ENCODE measurements at places on chromosomes 4 and X.

GRCh38 chr4:39464886-39465501, 6.1 kb downstream of the LIAS start:
- DNase-seq: no peak

DNA sequence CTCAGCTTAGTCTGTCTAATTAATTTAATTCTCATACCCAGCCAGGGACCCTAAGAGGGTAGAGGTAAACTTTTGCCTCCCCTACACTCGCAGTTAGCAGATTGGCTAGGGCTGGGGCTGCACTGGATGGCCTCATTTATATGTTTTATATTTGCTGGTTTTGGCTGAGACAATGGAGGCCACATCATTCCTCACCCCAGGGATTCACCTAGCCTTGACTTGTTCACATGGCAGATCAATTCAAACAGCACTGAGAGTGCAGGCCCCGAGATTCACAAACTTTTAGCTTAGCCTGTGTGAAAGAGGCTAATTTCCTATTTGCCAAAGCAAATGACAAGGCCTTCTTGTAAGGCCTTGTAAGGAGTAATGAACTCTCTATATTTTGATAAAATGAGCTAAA, 844.4 kb downstream of the ARAP2 start:
- no peak for DNase-seq

DNA sequence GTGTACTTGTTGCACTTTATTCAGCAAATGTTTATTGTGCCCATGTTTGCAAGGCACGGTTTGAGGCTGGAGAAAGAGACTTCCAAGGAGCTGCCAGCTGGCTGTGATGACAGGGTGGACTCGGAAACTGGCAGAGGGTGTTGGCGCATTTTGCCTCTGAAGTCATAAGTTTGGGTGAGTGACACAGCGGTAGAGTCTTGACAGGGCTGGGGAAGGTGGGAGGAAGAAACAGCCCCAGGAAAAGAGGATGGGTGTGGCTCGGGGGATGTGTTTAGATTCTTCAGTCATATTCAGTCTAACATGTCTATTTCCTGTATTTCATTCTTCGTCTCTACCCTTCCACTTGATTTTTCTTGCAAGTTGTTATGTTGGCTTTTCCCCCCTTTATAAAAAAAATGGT, 77.0 kb upstream of the STOX2 start:
- DNase-seq: no peak

DNA sequence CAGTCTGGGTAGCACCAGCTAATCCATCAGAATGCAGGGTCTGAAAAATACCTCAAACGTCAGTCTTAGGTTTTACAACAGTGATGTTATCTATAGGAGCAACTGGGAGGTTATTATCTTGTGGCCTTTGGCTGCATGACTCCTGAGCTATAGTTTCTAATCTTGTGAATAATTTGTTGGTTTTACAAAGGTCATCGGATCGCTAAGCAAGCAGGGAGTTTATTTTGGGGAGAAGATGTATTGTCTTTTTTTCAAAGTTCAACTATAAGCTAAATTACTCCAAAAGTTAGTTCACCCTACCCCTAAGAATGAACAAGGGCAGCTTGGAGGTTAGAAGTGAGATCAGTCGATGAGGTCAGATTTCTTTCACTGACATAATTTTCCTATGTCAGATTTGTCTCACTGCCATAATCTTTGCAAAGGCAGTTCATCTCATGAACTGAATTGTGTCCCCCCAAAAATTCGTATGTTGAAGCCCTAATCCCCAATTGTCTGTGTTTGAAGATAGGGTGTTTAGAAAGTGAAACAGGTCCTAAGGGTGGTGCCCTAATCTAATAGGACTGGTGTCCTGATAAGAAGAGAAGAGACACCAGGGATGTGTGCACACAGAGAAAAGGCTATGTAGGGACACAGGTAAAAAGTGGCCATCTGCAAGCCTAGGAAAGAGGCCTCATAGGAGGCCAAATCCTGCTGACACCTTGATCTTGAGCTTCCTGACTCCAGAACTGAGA, 175.8 kb upstream of the GALNT7 start:
- no peak for DNase-seq

- no peak for DNase-seq
These were observed 127.5 kb downstream of the PJA1 start for GRCh38 chrX:69037786-69038185.

GRCh38 chr4:147461161-147461560, 19.7 kb upstream of the EDNRA start:
- DNase-seq: no peak

GRCh38 chrX:107673933-107674479, 45.7 kb downstream of the PRPS1 start:
- no peak for DNase-seq

DNA sequence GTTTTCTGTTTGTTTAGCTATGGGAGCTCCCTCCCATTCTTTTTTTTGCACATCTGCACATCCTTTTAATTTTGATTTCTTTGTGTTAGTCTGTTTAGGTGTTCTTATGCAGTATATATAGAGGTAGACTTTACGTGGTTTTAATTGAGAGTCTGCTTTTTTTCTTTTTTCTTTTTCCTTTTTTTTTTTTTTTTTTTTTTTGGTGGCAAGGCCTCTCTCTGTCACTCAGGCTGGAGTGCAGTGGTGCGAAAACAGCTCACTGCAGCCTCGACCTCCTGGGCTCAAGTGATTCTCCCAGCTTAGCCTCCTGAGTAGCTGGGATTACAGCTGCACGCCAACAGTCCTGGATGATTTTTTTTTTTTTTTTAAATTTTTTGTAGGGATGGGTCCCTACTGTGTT, 68.2 kb downstream of the FAM193A start:
- no peak for DNase-seq

- DNase-seq: no peak
These were observed 390.8 kb upstream of the BOD1L1 start for GRCh38 chr4:14018191-14018853.

DNA sequence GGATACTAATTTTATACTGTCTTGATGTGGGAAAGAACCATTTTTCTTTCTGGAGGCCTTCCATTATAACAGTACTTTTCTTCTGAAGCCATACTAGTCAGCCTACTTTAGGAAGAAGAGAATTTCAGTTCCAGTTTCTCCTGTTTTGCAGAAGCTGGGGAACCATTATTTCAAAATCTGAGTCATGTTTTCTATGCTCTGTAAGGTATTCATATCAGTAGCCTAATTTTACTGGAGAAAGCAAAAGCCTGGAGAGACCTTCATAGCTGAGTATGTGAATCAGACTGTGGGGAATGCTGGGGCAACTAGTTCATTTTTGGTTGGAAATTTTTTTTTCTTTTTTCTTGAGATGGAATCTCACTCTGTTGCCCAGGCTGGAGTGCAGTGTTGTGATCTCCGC, 22.4 kb downstream of the AFF1 start:
- no peak for DNase-seq

All from AG09319 (cell line).